ENCODE measurements at places on chromosomes 5 and 9. TPM values are rescaled to one million over a fixed set of nuclear protein-coding genes. Genes with fewer than 3 reads are reported as not detected.

Gene NDOR1
- total RNA-seq: 8.6 TPM

Gene DMRT3
- not detected for total RNA-seq

Gene ANKDD1B
- 0.28 TPM for total RNA-seq

Gene PCDHGB5
- 5.8 TPM for total RNA-seq

DNA sequence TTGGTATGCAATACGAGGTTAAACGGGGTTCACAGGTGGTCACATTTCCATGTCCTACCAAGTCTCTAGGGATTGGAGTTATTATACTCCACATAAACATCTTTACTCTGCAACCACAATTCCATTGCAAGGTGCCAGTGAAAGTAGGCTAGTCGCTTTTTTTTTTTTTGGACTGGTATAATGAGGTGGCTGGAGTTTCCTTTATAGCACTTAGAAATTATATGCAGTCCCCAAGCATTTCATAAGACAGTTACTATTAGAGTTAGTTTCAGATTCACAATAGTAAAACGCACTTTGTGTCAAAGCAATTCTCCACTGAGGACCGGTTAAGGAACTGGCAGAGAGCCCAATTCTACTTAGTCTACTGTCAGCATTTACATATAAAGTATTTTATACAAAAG, 1.4 kb downstream of the MEF2C start:
- no peak for ATAC-seq

DNA sequence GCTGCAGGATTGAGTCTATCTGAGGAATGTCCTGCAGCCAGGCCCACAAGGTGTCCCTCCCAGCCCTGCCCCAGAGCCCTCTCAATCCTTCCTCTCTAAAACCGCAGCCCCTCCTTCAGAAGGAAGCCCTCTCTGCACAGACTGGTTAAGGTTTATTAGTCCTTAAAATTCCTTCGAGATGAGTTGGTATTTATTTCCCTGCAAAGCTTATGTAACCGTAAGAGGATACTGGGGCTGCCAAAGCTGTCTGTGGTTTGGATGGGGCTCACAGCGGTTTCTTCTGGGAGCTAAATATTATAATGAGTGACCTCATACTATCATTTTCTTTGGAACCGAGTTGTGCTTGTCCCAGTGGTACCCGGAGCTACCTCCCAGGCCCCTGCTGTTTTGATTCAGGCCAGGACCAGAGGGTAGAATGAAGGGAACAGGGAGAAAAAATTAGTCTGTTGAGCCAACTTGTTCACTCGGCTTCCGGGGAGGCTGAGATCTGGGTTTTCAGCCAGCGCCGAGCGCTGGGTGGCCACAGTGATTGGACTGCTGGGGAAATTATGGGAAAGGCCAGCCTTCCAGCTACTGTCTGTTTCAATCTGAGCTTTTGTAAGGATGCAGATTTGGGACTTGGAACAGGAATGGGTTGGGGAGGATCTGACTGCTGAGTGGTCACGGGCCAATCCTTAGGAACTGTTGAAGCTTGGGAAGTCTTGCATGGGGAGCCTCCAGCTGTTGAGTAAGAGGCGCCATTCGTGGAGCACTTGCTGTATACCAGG, 107.5 kb downstream of the NDFIP1 start:
- ATAC-seq: peak; percentile 58

DNA sequence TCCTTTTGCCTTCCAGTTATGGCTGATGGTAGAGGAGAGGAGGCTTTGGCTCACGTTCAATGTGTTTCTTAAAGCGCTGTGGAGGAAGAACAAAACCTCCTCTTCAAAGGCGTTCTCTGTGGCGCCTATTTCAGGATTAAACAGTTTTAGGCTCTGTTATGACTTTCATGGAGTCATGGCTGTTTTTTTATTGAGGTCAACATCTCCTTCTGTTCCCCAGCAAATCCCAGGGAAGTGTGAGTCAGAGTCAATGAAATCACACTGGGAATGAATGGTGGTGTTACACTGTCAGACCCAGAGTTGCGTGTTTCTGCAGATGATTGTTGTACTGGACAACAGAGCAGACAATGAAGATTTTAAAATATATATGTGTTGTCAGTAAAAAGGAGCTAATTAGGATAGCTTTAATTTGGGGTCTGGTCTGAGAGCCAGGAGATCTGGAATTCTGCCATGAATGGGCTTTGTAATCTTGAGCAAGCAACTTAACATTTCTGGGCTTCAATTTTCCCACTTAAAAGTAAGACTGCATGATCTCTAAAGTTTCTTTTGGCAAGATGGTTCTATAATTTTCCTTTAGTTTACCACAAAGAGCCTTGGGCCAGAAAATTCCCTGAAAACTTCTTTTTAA, 240.7 kb downstream of the CSNK1G3 start:
- peak; percentile 43 for ATAC-seq

DNA sequence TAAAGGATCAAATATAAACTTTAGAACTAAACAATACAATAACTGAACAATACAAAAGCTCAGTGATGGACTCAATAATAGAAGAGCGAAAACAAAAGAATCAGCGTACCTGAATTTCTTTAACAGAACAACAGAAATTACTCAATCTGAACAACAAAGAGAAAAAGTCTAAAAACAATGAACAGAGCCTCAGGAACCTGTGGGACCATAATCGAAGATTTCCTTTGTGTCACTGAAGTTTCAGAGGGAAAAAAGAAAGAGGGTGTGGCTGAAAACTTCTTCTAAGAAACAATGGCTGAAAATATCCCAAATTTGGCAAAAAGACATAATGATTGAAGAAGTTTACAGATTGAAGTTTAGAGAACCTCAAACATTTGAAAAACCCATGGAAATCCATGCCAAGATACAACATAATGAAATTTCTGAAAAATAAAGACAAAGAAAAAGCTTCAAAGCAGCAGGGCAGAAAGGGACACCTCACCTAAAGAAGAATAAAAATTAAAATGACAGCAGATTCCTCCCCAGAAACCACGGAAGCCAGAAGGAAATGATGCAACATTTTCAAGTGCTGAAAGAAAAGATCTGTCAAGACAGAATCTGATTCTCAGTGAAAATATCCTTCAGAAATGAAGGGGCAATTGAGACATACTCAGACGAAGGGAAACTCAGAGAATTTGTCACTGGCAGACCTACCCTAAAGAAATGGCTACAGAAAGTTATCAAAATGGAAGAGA, 288.8 kb downstream of the ARL15 start:
- no peak for ATAC-seq

DNA sequence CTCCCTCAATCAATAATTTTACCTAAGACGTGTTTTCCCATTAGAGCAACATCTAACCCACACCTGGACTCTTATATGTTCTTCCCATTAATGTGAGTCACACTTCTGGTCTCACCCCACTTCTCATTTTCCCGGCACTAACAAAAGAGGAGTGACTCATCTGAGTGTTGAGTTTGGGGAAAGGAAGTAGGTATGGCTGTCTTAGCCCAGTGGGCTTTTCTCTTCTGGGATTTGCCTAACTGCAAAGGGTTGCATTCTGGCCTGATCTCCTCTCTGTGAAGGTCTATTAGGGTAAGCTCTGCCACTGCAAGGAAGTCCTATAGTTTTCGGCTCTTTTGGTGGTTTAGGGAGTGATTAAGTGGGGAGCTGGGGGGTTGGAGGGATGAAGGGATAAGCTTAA, 195.6 kb downstream of the KIAA0825 start:
- peak; percentile 97 for ATAC-seq

DNA sequence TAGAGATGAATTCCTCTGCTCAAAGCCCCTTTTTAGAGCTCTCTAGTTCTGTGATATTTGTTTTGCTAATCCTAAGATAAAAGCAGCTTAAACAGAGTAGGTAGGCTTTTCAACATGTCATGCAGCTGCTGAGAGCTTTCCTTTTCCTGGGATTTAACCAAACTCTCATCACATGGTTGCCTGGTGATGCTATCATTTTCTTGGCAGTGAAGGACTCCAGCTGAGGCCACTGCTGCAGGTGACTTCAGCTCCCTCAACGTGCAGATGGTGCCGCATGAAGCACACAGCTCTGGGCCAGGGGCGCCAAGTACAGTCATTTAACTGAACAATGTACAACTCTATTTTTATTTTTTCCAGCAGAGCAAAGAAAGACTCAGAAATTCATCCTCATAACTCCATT, 42.2 kb downstream of the SECISBP2 start:
- no peak for ATAC-seq
